ENCODE measurements at places on chromosomes 2 and 18.
A peak's percentile ranks its signal among the peaks of the same experiment; 100 is the strongest.

DNA sequence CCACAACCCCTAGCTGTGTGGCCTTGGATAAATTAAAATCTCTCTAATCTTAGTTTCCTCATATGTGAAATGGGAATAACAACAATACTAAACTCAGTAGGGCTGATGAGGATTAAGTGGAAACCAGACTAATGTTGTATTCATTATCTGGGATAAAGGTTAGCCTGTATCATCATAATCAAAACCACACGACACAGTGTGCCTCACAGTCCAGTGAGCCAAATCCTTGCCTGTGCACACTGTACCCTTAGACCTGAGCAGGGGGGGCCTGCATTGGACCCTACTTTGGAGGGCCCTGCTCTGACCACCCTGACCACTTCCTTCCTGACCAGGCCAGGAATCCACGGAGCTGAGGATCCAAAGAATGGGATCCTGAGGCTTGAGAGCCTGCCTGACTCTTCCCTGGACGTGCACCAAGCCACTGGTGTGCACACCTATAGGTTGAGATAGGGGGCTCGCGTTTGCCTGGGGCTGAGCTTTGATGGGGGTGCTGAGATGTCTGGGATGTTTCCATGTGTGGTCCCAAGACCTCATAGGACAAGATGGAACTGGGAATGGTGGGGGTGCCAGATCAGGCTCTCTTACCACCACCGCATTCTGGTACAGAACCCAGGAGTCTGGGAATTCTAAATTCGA lies 69.7 kb downstream of the TGOLN2 start:
- DNase-seq: no peak

GRCh38 chr2:190501702-190502407 lies 32.7 kb downstream of the NEMP2 start:
- no peak for DNase-seq

- DNase-seq: no peak
Observed at GRCh38 chr2:231399853-231400680, 4.6 kb downstream of the B3GNT7 start.

GRCh38 chr18:36526611-36527010 lies 229.1 kb downstream of the FHOD3 start:
- no peak for DNase-seq

DNA sequence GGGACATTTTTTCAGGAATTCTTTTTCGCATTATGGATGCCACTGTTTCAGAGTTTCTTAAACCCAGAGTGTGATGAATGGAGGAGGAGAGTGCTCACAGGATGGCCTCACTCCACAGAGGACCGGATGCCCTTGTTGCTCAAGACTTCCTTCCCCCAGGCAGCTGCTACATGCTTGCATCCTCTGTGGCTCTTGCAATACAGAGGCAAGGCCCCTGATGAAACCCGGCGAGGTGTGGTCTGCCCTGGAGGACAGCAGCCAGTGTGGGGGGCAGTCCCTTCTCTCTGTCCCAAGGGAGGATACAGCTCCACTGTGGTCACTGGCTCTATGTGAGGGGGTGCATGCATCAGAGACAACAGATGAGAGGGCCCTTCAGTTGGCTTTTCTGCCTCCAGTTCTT lies 109.6 kb downstream of the SH3RF3 start:
- peak; percentile 64 for DNase-seq

All from BJ (cell line).